ENCODE measurements at places on chromosomes 1 and 21. TPM values are rescaled to one million over a fixed set of nuclear protein-coding genes. Genes with fewer than 3 reads are reported as not detected.

The HES5 gene
- polyA plus RNA-seq: 0.14 TPM

The EXTL1 gene
- polyA plus RNA-seq: 1.1 TPM

The COL9A2 gene
- 0.12 TPM for polyA plus RNA-seq

The CR1L gene
- not detected for polyA plus RNA-seq

The ASPM gene
- polyA plus RNA-seq: 0.03 TPM

The PPIE gene
- polyA plus RNA-seq: 44.5 TPM

The LCE2D gene
- polyA plus RNA-seq: not detected

DNA sequence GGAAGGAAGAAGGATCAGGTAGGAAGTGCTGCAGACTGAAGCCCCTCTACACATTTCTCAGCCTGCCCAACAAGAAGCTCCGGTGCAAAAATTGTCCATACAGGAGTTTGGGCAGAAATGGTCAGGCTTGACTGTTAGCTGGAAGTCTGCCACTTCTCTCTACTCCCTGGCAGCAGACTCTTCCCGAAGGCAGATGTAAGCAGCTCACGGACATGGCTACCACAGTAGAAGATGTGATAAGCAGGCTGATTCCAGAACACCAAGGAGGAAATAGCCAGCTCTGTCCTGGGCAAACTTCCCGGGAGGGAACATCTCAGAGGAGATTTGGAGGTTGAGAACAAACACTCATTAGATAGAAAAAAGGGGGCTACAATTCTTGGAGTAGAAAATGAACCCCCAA, 52.6 kb downstream of the TRABD2B start:
- H3K27me3 ChIP-seq: no peaks in the 10 kb centered on the region
- H3K36me3 ChIP-seq: no peaks in the 10 kb centered on the region
- H3K27ac ChIP-seq: no peak overlapping the region
- no peak for DNase-seq

DNA sequence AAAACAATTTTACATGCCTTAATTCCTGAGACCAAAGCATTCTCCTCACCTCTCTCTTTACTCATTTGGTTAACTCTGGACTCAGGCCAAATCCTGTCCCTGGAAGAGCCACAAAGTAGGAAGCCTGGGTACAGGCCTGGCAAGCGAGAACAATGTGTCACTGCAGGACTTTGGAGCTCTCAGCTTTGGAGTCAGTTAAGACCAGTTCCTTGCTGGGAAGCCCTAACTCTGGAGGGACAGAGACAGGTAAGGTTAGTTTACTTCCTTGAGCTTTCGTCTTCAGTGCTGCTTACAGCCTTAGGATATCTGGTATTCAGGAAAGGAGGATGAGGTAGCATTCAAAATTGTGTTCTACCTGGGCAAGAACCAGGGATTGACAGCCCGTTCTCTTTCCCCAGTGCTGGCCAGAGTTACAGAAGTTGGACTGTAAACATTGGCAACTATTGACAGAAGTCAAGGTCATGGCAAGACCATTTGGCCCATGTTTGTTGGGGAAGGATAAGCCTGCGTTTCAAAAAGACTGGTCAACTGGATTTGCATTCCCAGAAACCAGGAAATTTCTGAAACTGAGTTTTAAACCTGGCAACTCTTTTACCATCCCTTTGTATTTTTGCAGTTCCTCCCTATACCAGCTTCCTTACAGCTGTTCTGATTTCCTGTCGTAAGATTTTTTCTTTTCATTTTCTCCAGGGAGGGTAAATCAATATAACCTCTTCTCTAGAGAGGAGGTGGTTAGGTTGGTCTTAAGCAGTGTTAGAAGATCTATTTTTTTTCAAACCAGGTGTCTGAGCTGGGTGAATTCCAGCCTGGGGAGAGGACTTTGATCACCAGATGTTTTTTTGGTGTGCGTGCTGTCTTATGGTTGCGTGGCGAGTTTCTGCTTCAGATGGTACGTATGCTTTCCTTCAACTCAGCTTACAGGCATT, at the start of gene C4BPB:
Gene C4BPB, plus strand, starts transcription at position 160 of the 926 bp plus-strand sequence. Its CDS starts 672 bp downstream, at position 832.
- no peaks in the 10 kb centered on the region for H3K4me1 ChIP-seq
- no peak within 1 kb of the TSS for H3K27ac ChIP-seq
- no peaks in the 10 kb centered on the region for H3K36me3 ChIP-seq
- no peak for DNase-seq

DNA sequence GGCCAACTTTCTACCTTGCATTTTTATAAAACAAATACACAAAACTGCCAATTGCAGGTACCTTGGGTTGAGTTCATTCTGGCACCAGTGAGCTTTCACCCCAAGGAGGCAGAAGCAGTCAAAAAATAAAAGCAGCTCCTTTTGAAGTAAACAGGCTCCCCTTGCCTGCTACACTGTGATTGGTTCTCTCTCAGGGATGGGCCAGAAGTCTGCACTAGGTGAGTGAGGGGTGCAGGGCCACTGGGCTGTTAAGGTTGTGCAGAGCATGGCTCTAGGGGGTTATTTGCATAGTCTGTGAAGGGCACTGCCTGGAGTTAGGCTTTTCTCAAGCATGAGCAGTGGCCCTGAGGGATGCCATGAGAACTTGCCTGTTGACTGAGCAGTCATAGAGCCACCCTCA, 39.1 kb downstream of the AKNAD1 start:
- no peak overlapping the region for H3K4me3 ChIP-seq
- H3K36me3 ChIP-seq: no peaks in the 10 kb centered on the region
- no peak for DNase-seq
- H3K27ac ChIP-seq: no peak overlapping the region
- H3K27me3 ChIP-seq: no peaks in the 10 kb centered on the region

GRCh38 chr1:53984726-53985125, 33.3 kb downstream of the LDLRAD1 start:
- H3K27me3 ChIP-seq: no peaks in the 10 kb centered on the region
- no peak overlapping the region for H3K4me3 ChIP-seq
- H3K4me1 ChIP-seq: no peaks in the 10 kb centered on the region
- no peak for DNase-seq

DNA sequence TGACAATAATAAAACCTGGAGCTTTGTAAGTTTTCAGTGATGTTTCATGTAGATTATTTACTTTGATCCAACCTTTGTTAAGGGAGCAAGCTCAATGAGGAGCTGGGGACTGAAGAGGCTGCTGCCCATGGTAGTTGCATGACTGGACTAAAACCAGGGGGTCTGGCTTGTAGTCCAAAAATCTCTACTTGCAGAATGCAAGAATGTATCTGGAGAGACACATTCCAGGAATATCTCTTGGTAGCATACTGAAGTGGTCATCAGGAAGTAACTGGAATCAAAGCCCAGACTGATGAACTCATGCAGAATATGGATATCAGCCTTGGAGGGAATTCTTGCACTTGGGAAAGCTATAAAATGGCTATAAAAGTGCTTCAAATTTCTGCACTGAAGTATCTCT, 5.8 kb upstream of the KIAA0040 start:
- peaks cover 19% of the 10 kb centered on the region for H3K4me1 ChIP-seq
- H3K36me3 ChIP-seq: no peaks in the 10 kb centered on the region
- H3K4me3 ChIP-seq: no peak overlapping the region
- no peak overlapping the region for H3K27ac ChIP-seq
- DNase-seq: no peak

DNA sequence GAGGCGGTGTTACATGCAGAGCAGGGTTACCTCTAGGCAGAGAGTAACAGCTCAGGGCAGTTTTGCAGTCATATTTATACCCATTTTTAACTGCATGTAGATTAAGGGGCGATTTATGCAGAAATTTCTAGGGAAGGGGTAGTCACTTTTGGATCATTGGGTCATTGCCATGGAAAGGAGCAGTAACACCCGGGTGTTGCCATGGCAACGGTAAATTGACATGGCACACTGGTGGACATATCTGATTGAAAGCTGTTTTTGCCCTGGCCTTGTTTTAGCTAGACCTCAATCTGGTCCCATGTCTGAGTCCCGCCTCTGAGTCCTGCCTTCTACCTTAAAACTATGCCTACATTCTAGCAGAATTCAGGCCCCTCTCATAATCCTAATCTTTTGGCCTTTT, 11.8 kb upstream of the USP1 start:
- H3K4me1 ChIP-seq: no peaks in the 10 kb centered on the region
- no peaks in the 10 kb centered on the region for H3K27me3 ChIP-seq
- H3K36me3 ChIP-seq: no peaks in the 10 kb centered on the region

GRCh38 chr1:2273401-2274090, 45.4 kb downstream of the SKI start:
- H3K4me1 ChIP-seq: peaks cover 81% of the 10 kb centered on the region
- no peak overlapping the region for H3K4me3 ChIP-seq
- DNase-seq: no peak

GRCh38 chr1:187876775-187877174, 1048.0 kb downstream of the PLA2G4A start:
- no peak for DNase-seq
- H3K4me3 ChIP-seq: no peak overlapping the region
- H3K27ac ChIP-seq: no peak overlapping the region

GRCh38 chr1:9422321-9422720, 116.9 kb upstream of the SLC25A33 start:
- no peaks in the 10 kb centered on the region for H3K36me3 ChIP-seq
- DNase-seq: no peak
- no peak overlapping the region for H3K4me3 ChIP-seq
- H3K27ac ChIP-seq: no peak overlapping the region
- no peaks in the 10 kb centered on the region for H3K4me1 ChIP-seq

GRCh38 chr1:108560189-108560873, 431 bp downstream of the EEIG2 start:
- H3K36me3 ChIP-seq: no peaks in the 10 kb centered on the region

DNA sequence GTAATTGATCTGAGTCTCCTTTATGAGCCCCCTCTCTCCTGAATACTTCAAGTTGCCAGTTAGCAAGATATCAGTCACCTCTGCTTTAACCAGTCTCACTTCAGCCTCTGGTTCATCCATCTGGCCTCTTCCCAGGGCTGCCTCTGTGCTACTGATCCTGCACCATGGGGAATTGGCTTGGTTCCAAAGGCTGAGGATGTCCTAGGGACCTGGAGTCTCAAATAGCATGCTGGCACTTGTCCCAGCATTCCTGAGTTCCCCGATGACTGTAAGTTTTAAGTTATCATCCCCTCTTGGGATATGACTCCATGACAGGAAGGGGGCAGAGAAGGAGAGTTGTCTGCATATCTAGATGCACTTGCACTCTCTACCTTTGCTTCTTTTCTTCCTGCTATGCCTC, 252.0 kb downstream of the PTBP2 start:
- H3K27ac ChIP-seq: no peak overlapping the region
- no peak for DNase-seq
- H3K36me3 ChIP-seq: no peaks in the 10 kb centered on the region
- no peaks in the 10 kb centered on the region for H3K4me1 ChIP-seq

DNA sequence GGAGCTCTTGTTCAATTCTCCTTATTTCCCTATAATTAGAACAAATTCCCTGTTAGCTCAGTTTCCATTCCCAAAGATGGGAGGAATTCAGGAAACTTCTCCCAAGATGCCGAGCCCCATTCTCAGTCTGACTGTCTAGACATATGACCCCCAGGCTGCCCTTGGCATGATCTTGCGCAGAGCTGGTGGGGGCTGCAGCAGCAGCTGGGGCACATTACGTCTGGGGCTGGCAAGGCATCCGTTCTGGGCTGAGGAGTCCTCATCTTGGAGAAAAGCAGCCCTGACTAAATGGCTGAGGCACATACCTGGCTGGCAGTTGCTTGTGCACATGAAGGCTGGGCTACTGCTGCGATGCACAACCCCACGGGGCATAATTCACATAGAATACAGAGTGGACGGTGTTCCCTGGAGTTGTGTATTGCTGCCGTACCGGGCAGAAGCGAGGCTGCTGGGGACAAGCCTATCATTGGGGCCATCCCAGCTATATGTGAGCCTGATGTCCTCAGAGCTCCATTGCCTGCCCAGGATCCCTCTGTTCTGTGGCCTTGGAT, 36.4 kb upstream of the TRABD2B start:
- no peaks in the 10 kb centered on the region for H3K36me3 ChIP-seq
- DNase-seq: no peak
- H3K4me1 ChIP-seq: no peaks in the 10 kb centered on the region
- no peak overlapping the region for H3K4me3 ChIP-seq

GRCh38 chr1:13617108-13617507, 33.5 kb downstream of the PDPN start:
- H3K4me3 ChIP-seq: no peak overlapping the region
- no peak overlapping the region for H3K27ac ChIP-seq
- no peaks in the 10 kb centered on the region for H3K27me3 ChIP-seq
- no peak for DNase-seq
- H3K36me3 ChIP-seq: peaks cover 38% of the 10 kb centered on the region
- H3K4me1 ChIP-seq: peaks cover 2% of the 10 kb centered on the region

GRCh38 chr1:182662121-182662890, 22.1 kb downstream of the RGS8 start:
- no peak overlapping the region for H3K4me3 ChIP-seq
- no peaks in the 10 kb centered on the region for H3K27me3 ChIP-seq
- no peak for DNase-seq
- no peak overlapping the region for H3K27ac ChIP-seq

DNA sequence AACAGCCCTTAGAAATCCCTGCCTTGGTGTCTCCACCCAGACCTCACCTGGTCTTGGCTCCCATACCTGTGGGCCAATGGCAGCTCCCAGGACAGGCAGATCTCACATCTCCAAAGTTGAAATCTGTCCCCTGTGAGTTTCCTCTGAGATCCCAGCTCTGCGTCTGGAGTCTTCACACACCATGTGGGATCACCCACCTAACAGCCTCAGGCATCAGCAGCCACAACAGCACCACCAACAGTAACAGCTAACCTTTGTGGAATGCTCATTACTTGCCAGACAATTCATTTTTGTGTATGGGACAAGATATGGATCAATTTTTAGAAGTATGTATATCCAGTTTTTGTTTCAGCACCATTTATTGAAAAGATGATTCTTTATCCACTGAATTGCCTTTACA, 523.2 kb downstream of the MATN1 start:
- H3K36me3 ChIP-seq: no peaks in the 10 kb centered on the region
- no peak overlapping the region for H3K4me3 ChIP-seq
- H3K4me1 ChIP-seq: no peaks in the 10 kb centered on the region
- DNase-seq: no peak
- H3K27me3 ChIP-seq: no peaks in the 10 kb centered on the region

GRCh38 chr1:109963864-109964263, 20.7 kb upstream of the AHCYL1 start:
- H3K27ac ChIP-seq: no peak overlapping the region
- DNase-seq: no peak
- no peaks in the 10 kb centered on the region for H3K36me3 ChIP-seq
- no peaks in the 10 kb centered on the region for H3K4me1 ChIP-seq
- H3K4me3 ChIP-seq: no peak overlapping the region

GRCh38 chr1:222331765-222332164, 216.1 kb downstream of the HHIPL2 start:
- no peak overlapping the region for H3K4me3 ChIP-seq
- no peak for DNase-seq
- H3K27me3 ChIP-seq: peaks cover 3% of the 10 kb centered on the region
- no peak overlapping the region for H3K27ac ChIP-seq
- no peaks in the 10 kb centered on the region for H3K4me1 ChIP-seq

- no peaks in the 10 kb centered on the region for H3K27me3 ChIP-seq
- peak overlapping the region; percentile 74 for H3K27ac ChIP-seq
- no peaks in the 10 kb centered on the region for H3K36me3 ChIP-seq
- peaks cover 27% of the 10 kb centered on the region for H3K4me1 ChIP-seq
Observed at GRCh38 chr1:59718064-59718988, 96.4 kb upstream of the HOOK1 start.

GRCh38 chr1:205792481-205792881, 17.2 kb upstream of the RAB29 start:
- peak overlapping the region; percentile 43 for H3K27ac ChIP-seq
- H3K4me1 ChIP-seq: peaks cover 12% of the 10 kb centered on the region
- no peaks in the 10 kb centered on the region for H3K27me3 ChIP-seq
- no peak for DNase-seq
- H3K4me3 ChIP-seq: no peak overlapping the region
